ENCODE measurements at places on chromosomes 4 and X. TPM values are rescaled to one million over a fixed set of nuclear protein-coding genes. Genes with fewer than 3 reads are reported as not detected.
A peak's percentile ranks its signal among the peaks of the same experiment; 100 is the strongest.

GRCh38 chrX:65596270-65597034 lies 61.9 kb upstream of the LAS1L start:
- H3K27me3 ChIP-seq, result no peaks in the 10 kb centered on the region
- H3K4me3 ChIP-seq, result peak overlapping the region; percentile 8
- peak overlapping the region; percentile 67 for H3K27ac ChIP-seq
- H3K4me1 ChIP-seq, result peaks cover 19% of the 10 kb centered on the region
- H3K36me3 ChIP-seq, result no peaks in the 10 kb centered on the region

- 0 out of 2 replicates have a peak, but pooled peaks cover 1% of the 10 kb centered on the region for H3K27me3 ChIP-seq
- DNase-seq, result no peak
- H3K27ac ChIP-seq, result no peak overlapping the region
- H3K4me3 ChIP-seq, result no peak overlapping the region
- H3K36me3 ChIP-seq, result no peaks in the 10 kb centered on the region
- H3K4me1 ChIP-seq, result no peaks in the 10 kb centered on the region
Observed at GRCh38 chrX:50430917-50431575, 39.6 kb downstream of the DGKK start.

DNA sequence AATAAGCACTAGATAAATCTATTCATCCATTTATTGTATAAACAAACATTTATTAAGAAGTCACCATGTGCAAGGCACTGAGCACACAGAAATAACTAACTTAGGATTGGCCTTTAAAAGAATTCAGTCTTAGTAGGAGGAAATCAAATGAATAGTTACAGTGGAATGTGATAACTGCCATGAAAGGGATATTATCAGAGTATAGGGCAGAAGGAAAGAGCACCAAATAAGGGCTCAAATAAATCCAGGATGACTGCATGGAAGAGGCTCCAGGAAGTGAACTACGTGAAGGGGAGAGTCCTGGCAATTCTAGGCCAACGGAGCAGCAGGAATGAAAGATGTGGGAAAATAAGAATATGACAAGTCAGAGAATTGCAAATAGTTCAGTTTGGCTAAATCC lies 406.0 kb downstream of the INPP4B start:
- H3K36me3 ChIP-seq, result no peaks in the 10 kb centered on the region
- no peak for DNase-seq
- H3K4me3 ChIP-seq, result no peak overlapping the region
- H3K4me1 ChIP-seq, result no peaks in the 10 kb centered on the region
- no peak overlapping the region for H3K27ac ChIP-seq

- no peaks in the 10 kb centered on the region for H3K27me3 ChIP-seq
- no peak overlapping the region for H3K4me3 ChIP-seq
- H3K27ac ChIP-seq, result no peak overlapping the region
- no peaks in the 10 kb centered on the region for H3K36me3 ChIP-seq
- H3K4me1 ChIP-seq, result 0 out of 2 replicates have a peak, but pooled peaks cover 4% of the 10 kb centered on the region
Observed at GRCh38 chr4:112083587-112084347, 61.5 kb upstream of the FAM241A start.

DNA sequence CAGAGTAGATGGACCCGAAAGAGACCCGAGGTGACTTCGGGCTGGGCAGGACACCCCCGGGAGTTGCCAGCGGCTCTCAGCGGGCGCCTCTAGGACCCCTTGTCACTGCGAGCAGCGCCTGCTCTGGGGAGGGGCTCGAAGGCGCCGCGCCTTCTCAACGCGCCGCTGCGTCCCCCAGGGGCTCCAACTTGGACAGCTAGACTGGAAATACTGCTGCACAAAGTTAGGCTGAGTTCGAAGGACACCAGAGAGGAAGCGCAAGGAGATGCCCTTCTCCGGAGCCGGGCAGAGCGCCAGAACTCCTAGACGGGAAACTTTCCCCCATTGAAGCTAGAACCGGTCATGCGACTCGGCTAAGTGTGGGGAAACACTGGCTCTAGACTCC lies 493 bp upstream of the KCNIP4 start:
- no peaks in the 10 kb centered on the region for H3K4me1 ChIP-seq
- no peak overlapping the region for H3K4me3 ChIP-seq
- no peaks in the 10 kb centered on the region for H3K27me3 ChIP-seq
- H3K36me3 ChIP-seq, result no peaks in the 10 kb centered on the region
- no peak overlapping the region for H3K27ac ChIP-seq

DNA sequence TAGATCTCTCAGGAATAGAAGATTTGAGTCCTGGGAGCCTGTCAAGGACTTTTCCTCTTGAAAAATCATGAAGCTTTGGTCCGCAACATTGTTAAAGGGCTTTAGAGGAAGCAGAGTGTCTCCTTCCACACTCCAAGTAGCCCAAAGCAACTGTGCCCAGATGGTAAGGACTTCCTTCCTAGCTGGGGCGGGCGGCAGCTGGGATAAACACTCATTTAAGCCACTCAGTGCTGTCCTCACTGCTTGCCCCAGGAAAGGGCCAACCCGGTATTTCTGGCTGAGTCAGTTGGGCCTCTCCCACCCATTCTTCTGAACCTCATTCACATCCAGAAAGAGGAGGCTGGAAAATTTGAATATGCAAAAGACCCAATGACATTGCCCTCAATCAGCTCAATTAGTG lies 144.3 kb downstream of the CHIC2 start:
- 0 out of 2 replicates have a peak, but pooled peaks cover 2% of the 10 kb centered on the region for H3K27me3 ChIP-seq
- no peak for DNase-seq
- no peaks in the 10 kb centered on the region for H3K4me1 ChIP-seq
- no peak overlapping the region for H3K27ac ChIP-seq

GRCh38 chr4:56345458-56345857 lies 41.8 kb downstream of the AASDH start:
- no peak for DNase-seq
- H3K36me3 ChIP-seq, result peaks cover 4% of the 10 kb centered on the region
- H3K27me3 ChIP-seq, result no peaks in the 10 kb centered on the region
- H3K27ac ChIP-seq, result no peak overlapping the region
- no peaks in the 10 kb centered on the region for H3K4me1 ChIP-seq

DNA sequence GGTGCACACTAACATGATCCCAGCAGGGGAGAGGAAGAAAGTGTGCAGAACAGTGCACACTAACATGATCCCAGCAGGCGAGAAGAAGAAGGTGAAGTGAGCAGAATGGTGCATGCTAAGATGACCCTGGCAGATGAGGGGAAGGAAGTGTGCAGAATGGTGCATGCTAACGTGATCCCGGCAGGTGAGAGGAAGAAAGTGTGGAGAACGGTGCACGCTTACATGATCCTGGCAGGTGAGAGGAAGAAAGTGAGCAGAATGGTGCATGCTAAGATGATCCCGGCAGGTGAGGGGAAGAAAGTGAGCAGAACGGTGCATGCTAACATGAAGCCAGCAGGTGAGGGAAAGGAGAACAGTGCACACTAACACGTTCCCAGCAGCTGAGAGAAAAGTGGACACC lies 83.7 kb downstream of the ACOX3 start:
- DNase-seq, result no peak
- no peaks in the 10 kb centered on the region for H3K36me3 ChIP-seq
- no peak overlapping the region for H3K27ac ChIP-seq
- no peaks in the 10 kb centered on the region for H3K27me3 ChIP-seq
- no peak overlapping the region for H3K4me3 ChIP-seq

DNA sequence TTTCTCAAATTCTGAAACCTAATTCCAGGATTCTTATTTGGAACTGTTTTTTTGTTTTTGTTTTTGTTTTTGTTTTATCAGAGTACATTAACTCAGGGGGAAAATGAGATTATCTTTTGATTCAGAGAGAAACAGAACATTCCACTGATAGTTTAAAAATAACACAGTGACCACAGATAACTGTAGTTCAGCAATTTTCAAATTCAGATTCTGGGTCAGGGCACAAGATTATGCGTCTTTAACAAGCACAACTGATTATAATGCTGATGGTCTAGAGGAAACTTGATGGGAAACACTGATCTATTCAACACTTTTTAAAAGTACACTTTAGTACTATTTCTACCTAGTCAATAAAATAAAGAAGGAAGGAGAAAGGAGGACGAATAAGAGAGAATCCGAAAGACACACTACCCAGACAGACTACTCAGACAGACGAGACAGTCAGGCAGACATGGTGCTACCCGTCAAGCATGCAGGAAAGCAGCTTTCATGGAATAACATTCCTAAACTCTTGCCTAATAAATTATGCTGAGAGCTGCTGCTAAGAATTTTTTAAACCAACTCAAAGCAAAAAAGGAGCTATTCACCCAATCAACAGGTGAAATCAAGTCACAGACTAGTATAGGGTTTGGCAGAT lies 59.0 kb downstream of the APBB2 start:
- H3K4me3 ChIP-seq, result no peak overlapping the region
- no peaks in the 10 kb centered on the region for H3K4me1 ChIP-seq
- no peak overlapping the region for H3K27ac ChIP-seq
- no peaks in the 10 kb centered on the region for H3K36me3 ChIP-seq
- no peak for DNase-seq

GRCh38 chr4:95675623-95676022 lies 126.8 kb upstream of the UNC5C start:
- H3K36me3 ChIP-seq, result no peaks in the 10 kb centered on the region
- H3K4me1 ChIP-seq, result no peaks in the 10 kb centered on the region
- H3K4me3 ChIP-seq, result no peak overlapping the region
- no peak overlapping the region for H3K27ac ChIP-seq
- H3K27me3 ChIP-seq, result no peaks in the 10 kb centered on the region
- no peak for DNase-seq

GRCh38 chrX:2632533-2633504 lies 58.3 kb upstream of the CD99 start:
- no peaks in the 10 kb centered on the region for H3K4me1 ChIP-seq
- H3K36me3 ChIP-seq, result peaks cover 8% of the 10 kb centered on the region
- no peak for DNase-seq
- H3K27ac ChIP-seq, result no peak overlapping the region
- H3K27me3 ChIP-seq, result no peaks in the 10 kb centered on the region

GRCh38 chr4:169859366-169860216 lies 101.8 kb upstream of the HPF1 start:
- H3K4me1 ChIP-seq, result no peaks in the 10 kb centered on the region
- no peak for DNase-seq
- H3K27me3 ChIP-seq, result no peaks in the 10 kb centered on the region
- H3K36me3 ChIP-seq, result no peaks in the 10 kb centered on the region
- no peak overlapping the region for H3K4me3 ChIP-seq

IL1RAPL1 gene
- total RNA-seq, result not detected

PLK4 gene
- 34.7 TPM for total RNA-seq

TMEM271 gene
- not detected for total RNA-seq

Measured in GM12878 (cell line).